Fibroblast of the conjunctiva (primary cell): ENCODE measurements at places on chromosomes 4 and X.

- no peak for DNase-seq
Observed at GRCh38 chr4:110620691-110621327, 2.1 kb downstream of the PITX2 start.

GRCh38 chr4:6676722-6677558 lies 16.7 kb upstream of the S100P start:
- DNase-seq = no peak

DNA sequence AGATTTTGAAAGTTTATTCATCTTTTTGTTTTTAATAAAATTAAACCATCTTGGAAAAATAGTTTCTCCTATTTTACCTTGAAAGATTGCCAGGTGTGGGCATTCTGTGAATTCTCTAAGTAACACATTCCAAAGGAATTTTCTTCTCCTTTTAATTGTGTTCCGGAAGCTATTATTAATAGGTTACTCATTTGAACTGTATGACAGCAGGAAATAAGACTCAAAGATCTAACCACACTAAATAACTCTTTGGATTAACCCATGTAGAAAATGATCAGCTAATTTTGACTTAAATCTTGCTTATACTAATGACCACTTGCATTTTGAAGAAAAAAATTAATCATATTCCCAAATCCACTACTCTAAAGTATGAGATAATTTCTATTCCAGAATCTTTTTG lies 17.6 kb upstream of the CCNI start:
- DNase-seq = no peak

DNA sequence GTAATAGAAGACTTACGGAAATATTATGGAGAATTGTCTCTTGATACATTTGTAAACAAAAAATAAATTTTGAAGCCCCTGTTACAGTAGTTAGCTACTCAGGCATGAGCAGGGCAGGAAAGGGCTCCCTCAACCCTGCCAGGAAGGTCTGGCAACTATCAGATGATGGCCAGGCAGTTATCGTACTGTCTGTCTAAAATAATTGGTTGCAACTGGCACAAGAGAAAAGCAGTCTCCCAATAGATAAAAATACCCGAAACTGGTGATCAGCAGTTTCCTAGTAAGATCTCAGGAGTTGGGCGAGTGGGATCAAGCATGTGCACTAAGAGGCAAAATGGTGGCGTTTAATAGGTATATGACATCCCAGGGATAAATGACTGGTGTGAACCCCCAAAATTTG lies 1336.3 kb downstream of the C4orf33 start:
- DNase-seq = no peak

DNA sequence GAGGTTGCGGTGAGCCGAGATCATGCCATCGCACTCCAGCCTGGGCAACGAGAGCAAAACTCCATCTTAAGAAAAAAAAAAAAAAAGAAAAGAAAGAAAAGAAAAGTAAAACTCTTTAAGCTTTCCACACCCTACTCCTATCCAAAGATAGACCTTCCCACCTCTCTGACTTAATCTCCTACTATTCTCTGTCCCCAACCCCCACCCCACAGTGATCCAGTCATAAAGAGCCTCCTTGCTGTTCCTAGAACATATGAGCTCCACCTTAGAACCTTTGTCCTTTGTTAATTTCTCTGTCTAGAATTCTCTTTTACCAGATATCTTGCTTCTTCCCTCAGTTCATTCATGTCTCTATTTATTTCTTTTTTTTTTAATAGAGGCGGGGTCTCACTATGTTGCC lies 30.1 kb upstream of the MSN start:
- no peak for DNase-seq

GRCh38 chr4:78480286-78480685 lies 71.3 kb upstream of the ANXA3 start:
- peak; percentile 13 for DNase-seq

- DNase-seq = no peak
Observed at GRCh38 chr4:48439988-48440387, 43.2 kb upstream of the SLC10A4 start.

DNA sequence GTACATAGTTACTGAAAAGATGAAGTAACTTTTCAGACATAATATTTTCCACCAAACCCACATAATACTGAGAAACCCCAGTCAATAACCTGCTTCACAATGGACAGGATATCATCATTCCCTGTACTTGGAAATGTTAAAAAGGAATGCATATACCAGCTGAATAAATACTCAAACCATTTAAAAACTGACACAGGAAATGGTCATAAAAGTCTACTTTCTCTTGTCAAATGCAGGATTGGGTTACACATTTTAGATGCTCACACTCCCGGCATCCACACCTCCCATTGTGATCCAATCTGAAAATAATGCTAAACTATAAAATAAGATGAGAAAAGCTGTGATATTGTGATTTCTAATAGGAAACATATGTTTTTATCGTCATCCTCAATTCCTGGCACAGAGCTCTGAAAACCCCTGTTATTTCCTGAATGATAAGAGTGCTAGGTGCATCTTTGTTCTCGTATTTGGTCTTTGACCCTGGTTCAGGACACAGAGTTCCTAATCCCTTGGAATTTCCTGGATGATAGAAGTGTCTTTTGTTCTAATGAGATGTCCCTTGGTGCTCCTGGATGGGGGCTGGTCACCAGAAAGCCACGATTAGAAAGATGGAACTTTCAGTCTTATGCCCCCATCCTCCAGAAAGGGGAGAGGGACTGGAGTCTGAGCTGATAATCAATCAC lies 821.3 kb downstream of the TRIML1 start:
- DNase-seq = no peak

- DNase-seq = no peak
Observed at GRCh38 chrX:71540801-71541200, 7.9 kb downstream of the OGT start.

GRCh38 chr4:112214390-112215264 lies 17.0 kb upstream of the AP1AR start:
- no peak for DNase-seq

- no peak for DNase-seq
Observed at GRCh38 chr4:54058171-54058570, 6.2 kb downstream of the CHIC2 start.
